Sciatic nerve (tissue), 2 donors: ENCODE measurements at places on chromosomes 2 and 18. TPM values are rescaled to one million over a fixed set of nuclear protein-coding genes. Genes with fewer than 3 reads are reported as not detected.

DNA sequence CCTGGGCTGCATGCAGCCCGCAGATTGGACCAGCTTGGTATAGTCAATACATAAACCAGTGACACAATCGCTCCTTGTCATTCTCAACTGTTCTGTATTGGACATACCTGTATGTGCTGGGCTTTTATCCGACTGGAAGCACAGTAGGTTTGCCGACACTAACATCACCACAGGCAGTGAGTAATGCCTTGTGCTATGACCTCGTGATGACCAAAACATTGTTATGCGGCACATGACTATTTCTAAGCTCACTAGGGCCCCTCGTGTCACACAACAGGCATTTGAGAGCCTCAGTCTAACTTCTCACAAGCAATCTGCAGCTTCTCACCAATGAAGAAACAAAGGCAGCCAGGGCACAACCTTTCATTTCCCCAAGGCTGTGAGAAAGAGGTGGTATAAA lies 320.8 kb downstream of the AFF3 start:
- DNase-seq, result no peak

GRCh38 chr2:193303464-193303863 lies 1108.7 kb upstream of the TMEFF2 start:
- DNase-seq, result no peak

DNA sequence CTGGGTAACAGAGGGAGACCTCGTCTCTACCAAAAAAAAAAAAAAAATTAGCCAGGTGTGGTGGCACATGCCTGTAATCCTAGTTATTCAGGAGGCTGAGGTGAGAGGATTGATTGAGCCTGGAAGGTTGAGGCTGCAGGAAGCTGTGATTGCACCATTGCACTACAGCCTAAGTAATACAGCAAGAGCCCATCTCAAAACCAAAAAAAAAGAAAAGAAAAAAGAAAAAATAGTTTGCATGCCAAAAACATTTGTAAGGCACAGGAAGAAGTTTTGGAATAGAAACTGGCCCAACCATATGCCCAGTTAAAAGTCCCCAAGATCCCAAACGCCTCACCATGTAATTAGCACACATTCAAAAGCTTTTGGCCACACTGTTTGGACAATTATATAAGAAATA lies 13.4 kb upstream of the ACOXL start:
- no peak for DNase-seq

Gene ITGB6
- total RNA-seq, result not detected
